ENCODE measurements at places on chromosomes 5 and 9.

DNA sequence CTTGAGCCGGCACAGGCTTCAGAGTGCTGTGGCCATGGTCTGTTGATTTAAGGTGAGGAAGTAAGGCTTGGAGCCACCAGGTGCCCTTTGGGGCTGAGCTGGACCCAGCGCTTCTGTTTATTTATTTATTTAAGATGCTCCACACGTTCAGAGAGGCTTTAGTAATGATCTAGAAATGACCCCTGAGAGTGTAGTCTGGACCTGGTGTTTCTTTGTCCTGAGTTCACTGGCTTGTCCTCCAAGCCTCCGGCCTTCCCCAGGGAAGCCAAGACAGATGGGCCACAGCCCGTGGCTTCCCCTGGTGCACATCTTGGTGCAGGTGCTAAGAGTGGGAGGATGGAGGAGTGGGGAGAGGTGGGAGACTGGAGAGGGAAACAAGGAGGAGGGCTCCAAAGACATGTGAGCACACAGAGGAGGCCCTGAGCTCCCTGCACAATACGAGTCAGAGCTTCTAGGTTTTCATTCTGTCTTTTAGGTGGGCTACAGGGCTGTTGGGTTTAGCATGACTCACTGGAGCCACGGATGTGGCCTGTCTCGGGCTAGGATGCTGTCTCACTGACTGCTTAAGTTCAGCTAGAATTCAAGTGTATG is 56.9 kb downstream of the AHRR start:
- DNase-seq, result no peak

DNA sequence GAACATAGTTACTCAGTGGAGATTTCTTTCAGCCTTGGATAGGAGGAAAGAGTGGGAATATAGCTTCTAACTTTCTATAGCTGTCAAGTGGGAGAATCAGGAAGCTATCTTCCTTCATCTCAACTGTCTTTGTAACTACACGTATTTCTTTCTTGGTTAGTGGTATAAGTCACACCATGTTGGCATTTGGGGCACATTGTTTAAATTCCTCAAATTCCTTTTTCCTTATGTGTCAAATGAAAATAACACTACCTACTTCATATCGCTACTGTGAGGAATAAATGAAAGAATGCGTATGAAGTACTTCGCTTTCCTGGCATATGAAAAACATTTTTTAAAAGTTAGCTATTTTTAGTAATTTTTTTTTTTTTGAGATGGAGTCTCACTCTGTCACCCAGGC is 1082.5 kb upstream of the WWC1 start:
- DNase-seq, result no peak

- DNase-seq, result no peak
Observed at GRCh38 chr9:100880284-100880683, 148.2 kb upstream of the PLPPR1 start.

- DNase-seq, result no peak
Observed at GRCh38 chr5:142952229-142952628, 182.1 kb downstream of the ARHGAP26 start.

- no peak for DNase-seq
Observed at GRCh38 chr5:120139039-120139438, 325.1 kb upstream of the PRR16 start.

DNA sequence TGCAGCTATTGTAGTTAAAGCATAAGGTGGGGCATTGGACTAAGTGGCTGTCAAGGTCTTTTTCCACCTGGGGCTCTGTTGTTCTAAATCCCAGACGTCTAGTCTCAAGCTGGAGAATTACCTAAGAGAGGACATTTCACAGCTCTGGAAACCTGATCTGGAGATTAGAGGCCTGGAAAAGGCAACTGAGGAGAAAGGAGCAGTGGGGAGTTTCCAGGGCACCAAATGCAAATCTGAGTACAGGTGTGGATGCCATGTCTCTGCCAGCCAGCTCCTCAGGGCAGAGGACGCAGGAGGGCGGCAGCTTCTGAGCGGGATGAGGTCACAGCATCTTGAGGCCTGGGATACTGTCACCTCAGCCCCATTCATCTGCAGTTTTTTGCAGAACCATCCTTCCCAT is 65.2 kb downstream of the PPARGC1B start:
- no peak for DNase-seq

GRCh38 chr5:121975294-121975693 is 13.5 kb downstream of the SRFBP1 start:
- DNase-seq, result no peak

DNA sequence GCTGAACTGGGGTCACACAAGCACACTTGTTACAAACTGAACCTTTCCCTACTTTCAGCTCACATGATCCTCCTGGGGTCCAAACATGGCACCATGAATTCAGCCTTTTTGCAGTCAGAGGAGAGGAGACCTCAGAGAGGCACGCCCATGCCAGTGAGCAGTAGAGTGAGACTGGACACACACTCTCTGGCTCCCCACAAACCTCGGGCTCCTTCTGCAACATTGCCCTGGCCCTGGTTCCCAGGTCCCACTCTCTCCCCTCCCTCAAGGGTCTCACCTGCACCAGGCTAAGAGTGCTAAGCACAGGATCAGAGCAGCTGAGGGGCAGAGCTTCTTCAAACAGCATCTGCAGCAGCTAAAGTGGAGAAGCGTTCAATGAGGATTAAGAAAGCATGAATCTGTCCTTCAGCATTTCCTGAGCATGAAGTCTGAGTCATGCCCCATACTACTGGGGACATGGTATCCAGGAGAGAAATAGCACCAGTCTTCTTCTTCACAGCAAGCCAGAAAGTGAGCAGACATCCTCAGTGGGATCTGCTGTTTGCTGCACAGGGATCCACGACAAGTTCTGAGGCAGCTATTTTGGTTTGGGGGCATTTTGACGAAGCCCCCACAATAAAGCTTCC is 27.2 kb downstream of the SLC35A4 start:
- DNase-seq, result no peak

DNA sequence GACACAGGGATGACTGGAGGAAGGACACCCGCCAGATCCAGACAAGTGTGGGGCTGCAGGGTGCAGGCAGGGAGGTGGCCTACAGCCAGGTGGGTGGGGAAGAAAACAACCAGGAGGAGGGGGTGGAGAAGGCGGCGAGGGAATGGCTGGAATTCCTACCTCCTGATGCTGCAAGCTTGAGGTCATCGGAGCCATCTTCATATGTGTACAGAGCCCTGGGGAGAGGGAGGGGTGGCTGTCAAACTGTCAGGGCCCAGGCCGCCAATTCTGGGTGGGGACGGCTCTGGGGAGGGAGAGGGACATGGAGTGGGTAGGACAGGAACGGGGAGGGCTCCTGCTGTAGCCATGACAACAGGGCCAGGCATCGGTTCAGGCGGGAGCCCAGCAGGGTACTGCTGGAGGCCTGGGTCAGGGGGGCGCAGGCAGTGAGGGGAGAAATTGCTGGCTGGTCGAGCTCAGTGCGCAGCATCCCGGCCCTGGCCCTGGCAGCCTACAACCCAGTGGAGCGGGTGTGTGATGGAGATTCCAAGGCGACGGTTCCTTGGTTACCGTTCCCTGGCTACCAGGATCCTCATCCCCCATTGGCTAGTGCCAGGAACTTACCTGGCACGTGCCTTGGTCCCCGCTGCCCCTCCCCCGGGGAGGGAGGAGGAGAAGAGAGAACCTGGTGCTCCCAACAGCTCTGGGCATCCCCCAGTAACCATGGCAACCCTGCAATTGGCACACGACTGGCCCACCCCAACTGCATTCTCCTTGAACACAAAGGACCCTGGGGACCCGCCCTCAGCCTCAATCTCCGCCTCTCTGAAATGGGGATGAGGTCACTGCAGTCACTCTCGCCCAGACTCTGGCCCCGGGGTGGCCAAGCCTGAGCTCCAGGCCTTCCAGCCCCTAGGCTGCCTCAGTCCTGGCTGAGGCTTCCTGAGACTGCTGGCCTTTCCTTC is 4.5 kb downstream of the DBN1 start:
- peak; percentile 66 for DNase-seq

DNA sequence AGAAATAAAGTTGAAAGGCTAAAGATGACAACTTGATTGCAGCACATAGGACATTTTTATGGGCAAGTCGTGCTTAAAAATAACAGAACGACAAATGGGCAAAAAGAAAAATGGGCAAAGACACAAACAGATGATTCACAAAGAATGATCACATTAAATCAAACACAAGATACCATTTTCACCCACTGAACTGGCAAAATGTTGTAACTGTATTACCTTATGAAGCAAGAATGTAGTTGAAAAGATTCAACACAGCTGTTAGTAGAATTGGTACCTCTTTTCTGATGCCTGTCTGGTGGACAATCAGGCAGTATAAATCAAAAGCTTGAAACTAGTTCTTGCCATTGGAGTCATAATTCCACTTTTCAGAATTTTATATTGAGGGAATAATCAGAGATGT is 81.0 kb upstream of the PALM2AKAP2 start:
- DNase-seq, result no peak

DNA sequence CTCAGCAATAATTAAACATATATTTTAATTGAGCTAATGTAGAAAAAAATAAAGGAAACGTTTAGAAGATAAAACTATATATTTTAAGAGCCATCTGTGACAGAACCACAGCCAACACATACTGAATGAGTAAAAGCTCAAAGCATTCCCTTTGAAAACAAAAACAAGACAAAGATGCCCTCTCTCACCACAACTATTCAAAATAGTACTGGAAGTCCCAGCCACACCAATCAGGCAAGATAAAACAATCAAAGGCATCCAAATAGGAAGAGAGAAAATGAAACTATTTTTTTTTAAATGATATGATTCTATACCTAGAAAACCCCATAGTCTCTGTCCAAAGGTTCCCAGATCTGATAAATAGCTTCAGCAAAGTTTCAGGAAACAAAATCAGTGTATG is 262.0 kb downstream of the HTR1A start:
- no peak for DNase-seq

- DNase-seq, result no peak
Observed at GRCh38 chr5:153122403-153122802, 368.1 kb upstream of the GRIA1 start.

GRCh38 chr9:34254966-34255825 is 73.9 kb downstream of the KIF24 start:
- DNase-seq, result no peak

DNA sequence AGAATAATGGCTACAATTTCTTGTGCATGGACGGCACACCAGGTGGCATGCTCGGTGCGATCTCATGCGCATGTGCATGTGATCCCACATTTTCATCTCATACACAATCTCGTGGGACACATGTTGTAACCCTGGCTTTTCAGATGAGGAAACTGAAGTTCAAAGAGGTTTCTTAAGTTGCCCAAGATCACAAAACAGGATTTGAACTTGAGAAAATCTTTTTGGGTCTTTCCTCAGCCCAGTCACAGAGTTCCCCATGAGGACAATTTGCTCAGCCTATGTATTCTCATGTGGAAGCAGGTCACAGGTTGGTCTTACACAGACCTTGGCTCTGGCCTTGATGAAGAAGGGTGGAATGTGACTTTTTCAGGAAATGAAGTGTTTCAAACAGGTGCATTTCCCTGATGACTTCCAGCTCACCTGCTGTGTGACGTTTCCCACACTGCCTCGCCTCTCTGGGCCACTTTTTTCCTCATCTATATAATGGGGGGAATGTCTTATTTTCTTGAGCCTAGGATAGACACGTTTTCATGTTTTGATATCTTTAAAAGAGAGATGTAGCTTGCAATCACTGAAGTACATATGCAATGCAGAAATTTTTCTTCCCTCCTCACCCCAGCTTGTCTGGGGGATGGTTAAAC is 7.1 kb upstream of the ORM1 start:
- no peak for DNase-seq

DNA sequence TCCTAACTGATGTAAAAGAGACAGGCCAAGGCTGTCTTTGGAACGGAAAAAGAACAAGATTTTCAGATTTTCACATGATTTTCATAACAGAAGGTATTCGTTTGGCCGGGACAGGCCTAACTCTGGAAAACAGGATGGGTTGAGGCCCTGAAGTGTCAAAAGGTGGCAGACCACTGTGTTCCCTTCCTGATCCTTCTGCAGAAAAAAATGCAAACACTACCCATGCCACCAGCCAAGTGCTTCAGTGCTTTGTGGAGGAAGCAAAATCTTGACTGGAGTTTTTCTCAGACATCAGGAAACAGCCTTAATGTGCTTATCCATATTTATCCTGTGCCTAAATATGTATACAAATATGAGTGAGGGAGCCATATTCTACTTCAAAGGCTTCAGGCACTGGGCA is 113.5 kb upstream of the IL6ST start:
- no peak for DNase-seq

DNA sequence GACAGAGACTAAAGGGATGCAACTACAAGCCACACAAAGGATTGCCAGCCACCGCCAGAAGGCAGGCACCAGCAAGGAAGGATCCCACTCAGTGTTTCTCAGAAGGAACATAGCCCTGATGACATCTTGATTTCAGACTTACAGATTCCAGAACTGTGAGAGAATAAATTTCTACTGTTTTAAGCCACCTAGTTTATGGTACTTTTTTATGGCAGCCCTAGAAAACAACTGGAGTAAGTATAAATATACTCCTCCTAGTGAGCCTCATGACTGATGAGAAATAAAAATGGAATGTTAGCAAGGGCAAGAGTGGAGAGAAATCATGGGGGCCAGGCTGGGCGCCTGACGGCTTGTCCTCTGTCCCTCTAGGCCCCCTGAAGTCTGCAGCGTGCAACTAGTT is 307.3 kb downstream of the PIK3R1 start:
- DNase-seq, result no peak

GRCh38 chr9:108182270-108182669 is 673.5 kb downstream of the ACTL7B start:
- DNase-seq, result no peak

GRCh38 chr5:154871734-154872133 is 13.3 kb downstream of the CNOT8 start:
- DNase-seq, result no peak

GRCh38 chr5:146025114-146025680 is 80.2 kb downstream of the PLAC8L1 start:
- peak; percentile 32 for DNase-seq

GRCh38 chr9:109817846-109818472 is 38.0 kb downstream of the PALM2AKAP2 start:
- DNase-seq, result peak; percentile 71

DNA sequence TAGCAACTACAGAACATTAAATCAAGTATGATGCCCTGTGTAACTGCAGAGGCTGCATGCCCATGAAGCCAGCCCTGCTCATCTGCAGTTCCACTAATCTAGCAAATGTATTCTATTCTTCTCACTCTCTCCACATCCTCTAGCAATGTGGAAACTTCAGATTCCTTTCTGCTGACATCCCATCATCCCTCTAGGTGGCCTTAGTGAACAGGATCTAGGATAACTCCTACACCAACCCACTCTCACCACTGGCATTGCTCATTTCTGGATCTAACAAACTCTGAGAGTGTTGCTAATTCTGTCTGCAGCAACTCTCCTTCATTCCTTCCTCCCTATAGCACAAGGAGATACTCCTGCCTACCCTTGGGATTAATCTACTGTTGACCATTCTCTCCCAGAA is 80.8 kb downstream of the FAM81B start:
- DNase-seq, result no peak

GRCh38 chr9:136047076-136047774 is 47.9 kb downstream of the NACC2 start:
- DNase-seq, result peak; percentile 56

Measured in heart left ventricle (tissue), 16 donors.